ENCODE measurements at places on chromosomes 1 and 21. TPM values are rescaled to one million over a fixed set of nuclear protein-coding genes. Genes with fewer than 3 reads are reported as not detected.

DNA sequence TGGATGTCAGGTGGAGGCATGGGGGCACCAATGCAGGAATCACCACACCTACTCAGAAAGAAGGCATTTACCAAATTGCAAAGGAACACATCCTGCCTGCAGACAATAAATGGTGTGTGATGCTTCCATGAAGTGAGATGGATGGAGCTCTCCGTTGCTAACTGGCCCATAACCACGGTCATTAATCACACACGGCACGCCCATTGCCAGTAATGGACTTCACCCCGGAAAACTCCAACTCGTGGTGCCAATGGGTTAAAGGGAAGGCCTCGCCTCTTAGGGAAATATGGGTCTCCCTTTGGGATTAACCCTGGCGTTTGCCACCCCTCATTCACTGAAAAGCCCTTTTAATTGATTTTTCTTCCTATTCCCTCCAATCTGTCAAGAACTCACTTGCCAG, 443.1 kb upstream of the DAB1 start:
- no peak for DNase-seq

Gene DENND2D
- total RNA-seq, result 12.3 TPM

DNA sequence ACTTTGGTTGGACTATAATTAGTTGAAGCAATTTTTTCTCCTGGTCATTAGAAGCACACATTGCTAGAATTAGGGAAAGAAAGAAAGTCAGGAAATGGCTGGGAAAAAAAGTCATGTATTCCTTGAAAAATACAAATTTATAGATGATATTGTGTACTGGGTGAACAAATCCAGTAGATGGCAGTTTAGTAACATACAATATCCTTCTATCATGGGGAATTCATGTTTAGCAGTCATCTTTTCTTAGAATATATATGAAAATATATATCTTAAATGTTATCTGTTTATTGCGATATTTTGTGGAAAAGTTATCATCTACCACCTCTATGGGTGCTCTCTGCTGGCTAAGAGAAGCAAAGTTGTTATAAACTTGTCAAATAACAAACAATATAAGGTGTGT, 13.1 kb upstream of the ZRANB2 start:
- DNase-seq, result no peak

Gene ABCA4
- 0.16 TPM for total RNA-seq

- DNase-seq, result no peak
Measured at GRCh38 chr1:192747301-192747700, 61.5 kb upstream of the RGS2 start.

Gene SPRR3
- total RNA-seq, result not detected

GRCh38 chr1:98205291-98206017, 284.6 kb upstream of the DPYD start:
- no peak for DNase-seq

Gene SORT1
- total RNA-seq, result 310 TPM

DNA sequence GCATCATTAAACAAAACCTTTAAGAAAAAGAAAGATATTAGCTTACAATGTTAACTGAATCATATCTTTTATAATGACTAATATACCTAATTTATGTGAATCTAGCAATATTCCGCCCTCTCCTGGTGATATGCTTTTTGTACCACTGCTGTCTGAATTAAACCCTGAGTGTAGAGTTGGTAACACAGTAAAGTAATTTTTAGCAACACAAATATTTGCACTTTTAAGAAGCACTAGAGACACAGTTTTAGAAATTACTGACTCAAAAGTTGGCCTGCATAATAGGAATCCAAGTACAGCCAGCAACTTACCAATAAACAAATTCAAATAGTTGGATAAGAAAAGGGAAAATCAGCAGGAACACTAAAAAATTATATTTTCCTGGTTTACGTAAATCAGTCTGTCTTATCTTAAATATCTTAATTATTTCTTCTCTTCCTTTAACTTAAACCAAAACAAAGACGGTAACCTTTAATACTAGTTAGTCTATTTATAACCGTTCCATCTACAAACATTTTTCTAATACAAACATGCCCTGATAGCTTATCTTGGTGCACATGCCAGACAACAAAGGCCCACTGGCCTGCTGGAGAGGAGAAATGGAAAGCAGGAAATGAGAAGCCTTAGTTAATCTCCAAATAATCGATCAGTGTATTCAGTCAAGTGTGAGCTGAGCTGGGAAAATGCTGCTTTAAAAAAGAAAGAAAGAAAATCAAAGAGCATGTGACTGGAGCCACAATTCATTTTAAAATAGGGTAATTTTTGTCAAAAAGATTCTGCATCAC, 246.0 kb downstream of the RERE start:
- no peak for DNase-seq

GRCh38 chr1:67889953-67890567, 56.8 kb upstream of the GNG12 start:
- DNase-seq, result no peak

Gene PCP4
- 3.2 TPM for total RNA-seq

DNA sequence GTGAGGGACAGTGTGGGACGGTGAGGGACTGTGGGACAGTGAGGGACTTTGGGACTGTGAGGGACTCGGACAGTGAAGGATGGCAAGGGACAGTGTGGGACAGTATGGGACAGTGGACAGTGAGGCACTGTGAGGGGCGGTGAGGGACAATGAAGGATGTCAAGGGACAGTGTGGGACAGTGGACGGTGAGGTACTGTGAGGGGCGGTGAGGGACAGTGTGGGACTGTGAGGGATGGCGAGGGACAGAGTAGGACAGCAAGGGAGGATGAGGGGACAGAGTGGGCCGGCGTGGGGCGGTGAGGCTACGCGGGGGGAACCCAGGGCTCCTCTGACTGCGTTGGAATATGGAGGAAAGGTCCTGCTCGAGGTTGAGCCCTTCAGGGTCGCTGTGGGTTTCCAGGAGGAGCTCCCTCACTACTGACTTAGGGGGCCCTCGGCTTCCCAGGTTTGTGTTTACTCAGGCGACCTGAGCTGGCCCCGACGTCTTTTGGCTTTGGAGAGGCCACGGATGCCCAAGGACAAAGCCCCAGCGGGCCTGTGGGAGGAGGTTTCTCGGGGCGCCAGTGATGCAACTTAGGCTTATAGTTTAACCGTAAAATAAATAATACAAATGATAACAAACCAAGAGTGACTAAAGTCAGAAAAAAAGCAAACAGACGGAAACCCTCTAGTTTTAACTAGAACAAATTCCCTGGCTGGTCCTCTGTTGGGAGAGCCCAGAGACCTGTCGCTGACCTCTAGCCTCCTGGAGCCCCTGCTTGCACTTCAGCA, 1.1 kb upstream of the ERRFI1 start:
- peak; percentile 70 for DNase-seq

GRCh38 chr21:16634515-16634914, 878.3 kb upstream of the CXADR start:
- DNase-seq, result no peak

DNA sequence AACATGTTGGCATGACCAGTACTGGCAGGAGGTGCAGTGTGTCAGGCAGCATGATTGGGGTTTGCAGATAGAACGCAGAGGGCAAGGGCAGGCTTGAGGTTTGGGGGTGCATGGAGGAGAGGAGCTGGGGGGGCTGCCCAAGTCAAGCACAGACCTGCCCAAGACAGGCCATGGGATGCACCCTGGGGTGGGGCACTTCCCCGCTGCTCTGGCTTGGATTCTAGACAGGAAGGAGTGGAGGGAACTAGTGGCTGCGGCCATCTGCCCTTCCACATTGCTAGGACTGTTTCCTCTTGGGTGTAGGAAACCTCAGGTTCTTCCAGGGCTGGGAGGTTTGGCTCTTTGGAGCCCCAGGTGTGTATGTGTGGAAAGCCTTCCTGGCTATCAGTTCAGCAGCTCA, 3.0 kb downstream of the PDXK start:
- DNase-seq, result no peak

GRCh38 chr1:5492846-5493245, 499.4 kb downstream of the NPHP4 start:
- DNase-seq, result peak; percentile 24

Gene BMP8B
- 1.4 TPM for total RNA-seq

Gene COL16A1
- 71.4 TPM for total RNA-seq
